ENCODE measurements at places on chromosomes 4 and X.

GRCh38 chrX:71637848-71638247 lies 19.5 kb upstream of the CXCR3 start:
- H3K4me1 ChIP-seq = no peaks in the 10 kb centered on the region
- no peaks in the 10 kb centered on the region for H3K27me3 ChIP-seq
- H3K36me3 ChIP-seq = no peaks in the 10 kb centered on the region
- no peak overlapping the region for H3K27ac ChIP-seq
- no peak for DNase-seq

DNA sequence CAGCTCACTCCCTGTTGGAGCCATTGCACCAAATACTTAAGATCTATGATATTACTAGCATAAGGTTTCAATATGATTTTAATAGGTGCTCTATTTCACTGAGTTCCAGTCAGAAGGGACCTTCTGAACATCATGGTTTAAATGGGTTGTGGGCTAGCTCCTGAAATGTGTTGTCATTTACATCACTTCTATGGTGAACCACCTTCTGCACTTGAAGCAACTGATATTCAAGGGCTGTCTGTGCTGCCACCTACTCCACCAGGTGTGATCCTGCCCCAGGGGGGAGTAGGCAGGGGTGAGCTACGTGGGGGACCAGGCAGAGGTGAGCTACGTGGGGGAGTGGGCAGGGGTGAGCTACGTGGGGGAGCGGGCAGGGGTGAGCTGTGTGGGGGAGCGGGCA lies 35.2 kb downstream of the RNF175 start:
- no peaks in the 10 kb centered on the region for H3K27me3 ChIP-seq
- no peaks in the 10 kb centered on the region for H3K36me3 ChIP-seq
- H3K4me3 ChIP-seq = no peak overlapping the region
- H3K27ac ChIP-seq = no peak overlapping the region
- no peaks in the 10 kb centered on the region for H3K4me1 ChIP-seq

DNA sequence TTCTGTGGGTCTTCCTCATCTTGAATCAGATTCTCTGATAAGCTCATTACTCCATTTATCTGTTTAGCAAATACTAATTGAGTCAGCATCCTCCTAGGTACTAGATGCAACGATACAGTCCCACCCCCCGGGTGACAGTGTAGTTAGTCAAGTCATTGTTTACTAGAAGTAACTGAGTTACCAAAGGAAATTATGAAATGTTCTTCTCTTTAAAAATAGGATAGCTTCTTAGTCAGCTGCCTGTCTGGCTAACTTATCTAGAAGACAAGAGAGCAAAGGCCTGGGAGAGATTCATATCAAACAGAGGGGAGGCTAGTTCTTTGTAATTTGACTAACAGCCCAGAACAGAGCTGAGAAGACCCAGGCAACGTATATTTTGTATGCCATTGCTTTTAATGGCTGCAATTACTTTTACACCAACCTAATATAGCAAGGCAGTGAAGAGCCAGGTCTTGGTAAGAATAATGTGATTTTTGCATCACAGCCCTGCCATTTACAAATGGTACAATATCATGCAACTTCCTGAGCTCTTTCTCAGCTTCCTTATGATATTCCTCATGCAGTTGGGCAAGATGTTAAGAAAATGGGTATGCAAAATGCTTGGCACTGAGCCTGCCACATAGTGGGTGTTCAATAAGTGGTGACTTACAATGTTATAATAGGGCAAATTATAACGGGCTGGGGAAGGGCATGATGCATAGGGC lies 149.9 kb downstream of the CHIC2 start:
- H3K36me3 ChIP-seq = no peaks in the 10 kb centered on the region
- H3K4me3 ChIP-seq = no peak overlapping the region
- H3K27ac ChIP-seq = no peak overlapping the region
- no peak for DNase-seq
- no peaks in the 10 kb centered on the region for H3K27me3 ChIP-seq

GRCh38 chrX:150211988-150212387 lies 151.1 kb upstream of the MAMLD1 start:
- DNase-seq = no peak
- no peaks in the 10 kb centered on the region for H3K4me1 ChIP-seq
- H3K4me3 ChIP-seq = no peak overlapping the region
- H3K36me3 ChIP-seq = no peaks in the 10 kb centered on the region

GRCh38 chr4:1991596-1992434 lies 17.0 kb downstream of the NELFA start:
- no peaks in the 10 kb centered on the region for H3K4me1 ChIP-seq
- no peaks in the 10 kb centered on the region for H3K27me3 ChIP-seq
- no peak for DNase-seq

GRCh38 chr4:185016946-185017758 lies 1.1 kb upstream of the HELT start:
- no peak overlapping the region for H3K27ac ChIP-seq
- H3K36me3 ChIP-seq = no peaks in the 10 kb centered on the region
- no peaks in the 10 kb centered on the region for H3K27me3 ChIP-seq
- H3K4me1 ChIP-seq = peaks cover 65% of the 10 kb centered on the region
- H3K4me3 ChIP-seq = no peak overlapping the region
- DNase-seq = no peak

GRCh38 chr4:74413265-74413664 lies 31.7 kb upstream of the AREG start:
- H3K27ac ChIP-seq = no peak overlapping the region
- DNase-seq = no peak
- H3K4me1 ChIP-seq = no peaks in the 10 kb centered on the region
- H3K27me3 ChIP-seq = no peaks in the 10 kb centered on the region

DNA sequence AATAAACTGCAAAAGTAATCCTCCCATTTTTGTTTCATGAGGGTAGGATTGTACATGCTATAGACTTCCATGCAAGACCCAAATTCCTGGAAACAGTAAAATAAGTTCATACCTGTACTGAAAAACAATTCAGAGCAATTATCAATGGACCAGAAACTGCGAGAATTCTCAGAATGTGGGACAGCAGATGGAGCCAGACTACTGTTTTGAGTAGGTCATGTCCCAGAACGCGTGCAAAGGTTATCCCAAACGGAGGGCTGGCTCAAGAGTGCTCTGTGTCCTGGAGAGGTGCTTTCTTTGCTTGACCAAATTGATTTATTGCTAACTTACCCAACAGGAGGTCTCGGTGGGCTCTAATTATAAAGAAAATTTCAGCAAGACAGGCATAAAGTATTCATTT lies 1.7 kb upstream of the MAGEH1 start:
- DNase-seq = no peak
- no peak overlapping the region for H3K4me3 ChIP-seq
- H3K4me1 ChIP-seq = no peaks in the 10 kb centered on the region
- no peaks in the 10 kb centered on the region for H3K36me3 ChIP-seq
- no peaks in the 10 kb centered on the region for H3K27me3 ChIP-seq

DNA sequence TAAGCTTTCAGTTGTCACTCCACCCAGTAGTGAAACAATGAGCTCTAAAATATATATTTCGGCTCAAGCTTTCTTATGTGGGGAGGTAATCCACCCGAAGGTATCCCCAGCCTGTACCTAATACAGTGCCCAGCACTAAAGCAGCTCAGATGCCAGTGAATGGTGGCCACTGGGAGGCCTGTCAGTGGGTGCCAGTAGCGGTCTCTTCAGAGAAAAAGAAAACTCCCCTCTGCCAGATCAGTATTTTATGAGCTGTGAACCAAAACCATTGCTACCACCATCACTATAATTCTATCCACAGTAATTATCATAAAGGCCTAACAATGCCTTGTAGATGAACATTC lies 835 bp upstream of the NFKB1 start:
- no peak for DNase-seq
- no peaks in the 10 kb centered on the region for H3K36me3 ChIP-seq
- H3K4me3 ChIP-seq = peak overlapping the region; percentile 74

DNA sequence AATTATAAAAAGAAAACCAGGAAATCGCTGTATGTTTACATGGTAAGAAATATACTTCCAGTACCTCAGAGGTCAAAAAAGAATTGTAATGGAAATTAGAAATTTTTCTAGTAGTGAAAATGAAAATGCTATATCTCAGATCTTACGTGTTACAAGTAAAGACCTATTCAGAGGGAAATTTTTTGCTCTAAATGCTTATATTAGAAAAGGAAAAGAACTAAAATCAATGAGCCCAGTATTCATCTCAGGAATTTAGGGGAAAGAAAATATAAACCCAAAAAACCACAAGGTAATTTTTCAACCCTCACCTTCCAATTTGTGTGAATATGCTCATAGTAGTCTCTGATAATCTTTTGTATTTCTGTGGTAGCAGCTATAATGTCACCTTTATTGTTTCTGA lies 145.6 kb downstream of the RAP1GDS1 start:
- H3K27ac ChIP-seq = no peak overlapping the region
- no peaks in the 10 kb centered on the region for H3K4me1 ChIP-seq
- peaks cover 46% of the 10 kb centered on the region for H3K36me3 ChIP-seq
- no peak for DNase-seq

GRCh38 chr4:70670332-70671014 lies 4.2 kb upstream of the JCHAIN start:
- H3K4me1 ChIP-seq = no peaks in the 10 kb centered on the region
- no peak overlapping the region for H3K27ac ChIP-seq
- no peaks in the 10 kb centered on the region for H3K27me3 ChIP-seq
- H3K36me3 ChIP-seq = no peaks in the 10 kb centered on the region

DNA sequence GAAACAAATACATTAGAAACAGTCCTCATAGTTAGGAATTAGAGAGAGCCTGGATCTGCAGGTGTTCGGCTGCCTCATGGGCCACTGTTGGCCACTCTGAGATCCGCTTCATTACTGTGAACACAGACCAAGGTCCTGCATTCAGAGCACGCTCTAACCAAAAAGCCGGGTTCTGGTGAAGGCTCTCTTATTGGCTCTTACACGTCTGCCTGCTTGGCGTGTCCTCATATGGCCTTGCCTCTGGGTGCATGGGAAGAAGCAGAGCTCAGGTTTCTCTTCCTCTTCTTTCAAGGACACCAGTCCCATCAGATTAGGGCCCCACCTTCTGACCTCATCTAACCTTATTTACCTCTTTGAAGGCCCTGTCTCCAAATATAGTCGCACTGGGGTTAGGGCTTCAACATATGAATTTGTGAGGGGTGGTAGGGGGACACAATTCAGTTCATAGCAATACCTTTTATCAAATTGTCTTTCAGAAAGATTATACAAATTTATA lies 37.1 kb upstream of the ELF2 start:
- H3K36me3 ChIP-seq = no peaks in the 10 kb centered on the region

DNA sequence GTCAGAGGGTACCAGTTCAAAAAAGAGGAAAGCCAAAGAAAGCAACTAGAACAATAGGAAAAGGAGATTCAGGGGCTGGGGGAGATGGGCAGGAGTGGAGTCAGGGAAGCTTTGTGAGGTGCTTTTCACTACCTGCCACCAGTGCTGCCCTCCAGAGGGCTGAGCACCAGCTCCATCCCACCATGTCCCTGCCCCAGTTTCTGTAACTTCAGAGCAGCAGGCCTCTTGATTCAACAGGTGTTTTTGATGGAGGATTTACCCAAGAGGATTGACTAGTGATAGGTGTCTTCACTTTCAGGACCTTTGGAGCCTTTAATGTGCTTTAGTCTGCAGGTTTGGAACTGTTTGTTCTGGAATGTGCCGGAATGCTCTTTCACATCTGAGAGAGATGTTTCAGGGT lies 12.1 kb downstream of the KIT start:
- H3K27me3 ChIP-seq = no peaks in the 10 kb centered on the region
- no peak for DNase-seq
- no peaks in the 10 kb centered on the region for H3K36me3 ChIP-seq
- no peak overlapping the region for H3K4me3 ChIP-seq
- no peaks in the 10 kb centered on the region for H3K4me1 ChIP-seq
- no peak overlapping the region for H3K27ac ChIP-seq

GRCh38 chrX:44953734-44954502 lies 80.9 kb downstream of the KDM6A start:
- DNase-seq = no peak
- H3K27me3 ChIP-seq = no peaks in the 10 kb centered on the region
- H3K36me3 ChIP-seq = no peaks in the 10 kb centered on the region
- H3K4me1 ChIP-seq = no peaks in the 10 kb centered on the region

DNA sequence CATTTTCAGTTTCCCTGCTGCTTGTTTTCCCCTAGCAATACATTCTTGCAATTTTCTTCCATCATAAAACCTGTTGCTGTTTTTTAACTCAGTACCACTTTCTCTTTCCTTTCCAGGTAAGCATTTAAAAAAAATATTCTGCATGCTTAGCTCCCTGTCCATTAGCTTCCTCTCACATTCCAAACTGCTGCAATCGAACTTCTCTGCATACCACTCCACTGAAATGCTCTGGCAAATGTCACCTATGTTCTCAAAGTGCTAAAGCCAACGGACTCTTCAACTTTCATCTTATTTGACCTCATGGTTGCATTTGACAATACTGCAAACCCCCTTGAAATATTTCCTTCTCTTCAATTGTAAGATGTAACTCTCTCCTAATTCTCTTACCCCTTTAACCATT lies 192.7 kb downstream of the ANAPC10 start:
- H3K27me3 ChIP-seq = no peaks in the 10 kb centered on the region
- DNase-seq = no peak
- H3K36me3 ChIP-seq = no peaks in the 10 kb centered on the region
- H3K4me3 ChIP-seq = no peak overlapping the region

- no peak overlapping the region for H3K4me3 ChIP-seq
- H3K27ac ChIP-seq = no peak overlapping the region
- peaks cover 14% of the 10 kb centered on the region for H3K4me1 ChIP-seq
- H3K36me3 ChIP-seq = no peaks in the 10 kb centered on the region
- no peak for DNase-seq
Observed at GRCh38 chr4:106583567-106583966, 215.0 kb upstream of the GIMD1 start.

- H3K27ac ChIP-seq = no peak overlapping the region
- no peak for DNase-seq
- H3K36me3 ChIP-seq = no peaks in the 10 kb centered on the region
- H3K4me3 ChIP-seq = no peak overlapping the region
- no peaks in the 10 kb centered on the region for H3K4me1 ChIP-seq
Observed at GRCh38 chr4:48924416-48924815, 17.8 kb upstream of the OCIAD2 start.

DNA sequence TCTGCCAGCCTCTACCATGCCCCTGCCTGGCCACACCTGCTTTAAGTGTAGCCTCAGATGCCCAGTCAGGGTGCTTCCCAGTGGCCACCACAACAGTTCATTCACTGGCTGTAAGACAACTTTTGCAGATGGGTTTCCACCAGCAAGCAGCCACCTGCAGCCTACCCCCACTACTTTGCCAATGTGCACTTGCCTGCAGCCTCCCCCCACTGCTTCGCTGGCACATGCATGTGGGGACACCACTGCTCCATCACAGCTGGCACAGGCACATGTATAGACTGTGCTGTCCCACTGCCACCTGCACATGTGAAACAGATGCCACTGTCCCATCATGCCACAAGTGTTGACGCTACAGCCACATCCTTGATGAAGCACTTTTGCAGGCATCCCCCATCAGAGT lies 723.9 kb downstream of the SH3BGRL start:
- no peaks in the 10 kb centered on the region for H3K4me1 ChIP-seq
- H3K27ac ChIP-seq = no peak overlapping the region
- DNase-seq = no peak
- no peak overlapping the region for H3K4me3 ChIP-seq

DNA sequence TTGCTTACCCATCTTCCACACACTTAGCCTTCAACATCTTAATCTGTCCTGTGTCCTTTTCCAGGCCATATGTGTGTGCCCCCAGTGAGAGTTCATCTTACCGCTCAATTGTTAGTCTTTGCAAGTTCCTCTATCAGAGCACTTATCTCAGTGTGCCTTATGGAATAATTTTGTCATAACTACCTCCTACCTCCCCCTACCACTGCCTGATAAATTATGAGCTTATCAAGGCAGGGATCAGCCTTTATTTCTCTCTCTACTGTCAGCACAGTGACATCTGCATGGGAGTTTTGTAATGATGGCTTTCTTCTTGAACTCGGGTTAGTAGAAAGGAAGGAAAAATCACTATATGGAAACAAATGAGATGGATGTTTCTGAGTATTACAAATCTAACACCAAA lies 53.2 kb downstream of the MTM1 start:
- DNase-seq = no peak
- no peaks in the 10 kb centered on the region for H3K36me3 ChIP-seq
- H3K4me3 ChIP-seq = no peak overlapping the region
- H3K4me1 ChIP-seq = no peaks in the 10 kb centered on the region
- no peak overlapping the region for H3K27ac ChIP-seq

Data from tibial nerve (tissue), 4 donors.